ACHN (cell line): ENCODE measurements at places on chromosomes 11 and 22.

- no peak for DNase-seq
Observed at GRCh38 chr11:121456151-121456550, 3.4 kb upstream of the SORL1-AS1 start.

DNA sequence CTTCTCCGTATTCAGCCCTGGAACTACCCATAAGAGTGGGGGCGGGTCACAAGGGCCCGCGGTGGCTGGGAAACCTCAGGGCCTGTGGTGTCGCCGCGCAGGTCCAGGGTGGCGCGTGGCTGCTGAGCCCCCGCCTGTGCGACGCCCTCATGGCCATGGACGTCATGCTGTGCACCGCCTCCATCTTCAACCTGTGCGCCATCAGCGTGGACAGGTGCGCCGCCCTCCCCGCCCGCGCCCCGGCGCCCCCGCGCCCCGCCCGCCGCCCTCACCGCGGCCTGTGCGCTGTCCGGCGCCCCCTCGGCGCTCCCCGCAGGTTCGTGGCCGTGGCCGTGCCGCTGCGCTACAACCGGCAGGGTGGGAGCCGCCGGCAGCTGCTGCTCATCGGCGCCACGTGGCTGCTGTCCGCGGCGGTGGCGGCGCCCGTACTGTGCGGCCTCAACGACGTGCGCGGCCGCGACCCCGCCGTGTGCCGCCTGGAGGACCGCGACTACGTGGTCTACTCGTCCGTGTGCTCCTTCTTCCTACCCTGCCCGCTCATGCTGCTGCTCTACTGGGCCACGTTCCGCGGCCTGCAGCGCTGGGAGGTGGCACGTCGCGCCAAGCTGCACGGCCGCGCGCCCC, 2.4 kb downstream of the DRD4 start:
- DNase-seq = no peak

- DNase-seq = no peak
Observed at GRCh38 chr11:41497974-41498373, 38.5 kb upstream of the LRRC4C start.

DNA sequence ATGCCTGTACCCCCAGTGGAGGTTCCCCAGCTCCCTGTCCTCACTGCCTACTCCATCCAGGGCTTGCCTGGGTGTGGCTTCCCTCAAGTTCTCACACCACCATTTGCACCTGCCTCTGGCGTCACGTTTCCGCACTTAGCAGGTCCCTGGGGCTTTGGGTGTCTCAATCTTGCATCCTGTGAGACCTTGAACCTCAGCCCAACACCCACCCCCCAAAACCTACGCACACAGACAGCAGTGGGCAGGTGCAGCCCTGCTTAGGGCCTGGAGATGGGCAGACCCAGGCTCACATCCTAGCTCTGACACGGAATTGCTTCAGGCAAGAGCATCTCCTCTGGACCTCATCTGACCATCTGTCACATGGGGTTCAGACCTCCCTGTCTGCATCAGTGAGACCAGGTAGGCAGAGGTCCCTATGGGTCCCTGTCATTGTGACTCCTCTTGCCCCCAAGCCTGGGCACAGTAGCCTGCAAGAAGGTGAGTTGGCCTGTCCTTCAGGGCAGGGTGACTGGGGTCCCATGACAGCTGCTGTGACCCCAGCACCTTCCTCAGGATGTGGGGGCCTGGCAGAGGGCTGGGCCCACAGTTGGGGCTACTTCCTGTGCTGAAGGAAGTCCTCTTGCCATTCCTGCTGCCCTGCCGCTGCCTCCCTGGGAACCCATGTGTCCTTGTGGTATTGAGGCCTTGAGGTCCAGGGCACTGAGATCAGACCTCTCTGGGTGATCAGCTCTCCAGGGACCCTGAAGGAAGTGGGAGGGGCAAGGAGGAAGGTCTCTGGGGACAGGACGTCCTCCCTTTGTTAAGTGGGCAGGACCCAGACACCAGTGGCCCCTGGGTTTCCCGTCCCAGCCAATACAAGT, 2.0 kb downstream of the SIPA1 start:
- no peak for DNase-seq

- no peak for DNase-seq
Observed at GRCh38 chr22:32957200-32957803, 100.9 kb downstream of the SYN3 start.

GRCh38 chr11:64219354-64219684, 6.7 kb downstream of the TRPT1 start:
- no peak for DNase-seq

GRCh38 chr22:49855251-49855911, 1.7 kb downstream of the ZBED4 start:
- no peak for DNase-seq

DNA sequence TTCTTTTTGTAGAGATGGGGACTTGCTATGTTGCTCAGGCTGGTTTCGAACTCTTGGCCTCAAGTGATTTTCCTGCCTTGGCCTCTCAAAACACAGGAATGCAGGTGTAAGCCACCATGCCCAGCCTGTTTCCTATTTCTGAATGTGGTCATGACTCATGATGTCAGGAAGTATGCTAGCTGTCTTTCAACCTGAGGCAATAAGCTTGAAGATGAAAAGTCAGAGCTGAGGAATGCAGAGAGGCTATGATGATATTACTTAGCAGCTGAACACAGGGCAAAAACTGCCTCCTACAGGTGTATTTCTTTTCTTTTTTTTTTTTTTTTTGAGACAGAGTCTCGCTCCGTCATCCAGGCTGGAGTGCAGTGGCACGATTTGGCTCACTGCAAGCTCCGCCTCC, 9.0 kb upstream of the NUCB2 start:
- DNase-seq = peak; percentile 92

GRCh38 chr11:65714433-65714832, 2.4 kb downstream of the KAT5 start:
- no peak for DNase-seq

DNA sequence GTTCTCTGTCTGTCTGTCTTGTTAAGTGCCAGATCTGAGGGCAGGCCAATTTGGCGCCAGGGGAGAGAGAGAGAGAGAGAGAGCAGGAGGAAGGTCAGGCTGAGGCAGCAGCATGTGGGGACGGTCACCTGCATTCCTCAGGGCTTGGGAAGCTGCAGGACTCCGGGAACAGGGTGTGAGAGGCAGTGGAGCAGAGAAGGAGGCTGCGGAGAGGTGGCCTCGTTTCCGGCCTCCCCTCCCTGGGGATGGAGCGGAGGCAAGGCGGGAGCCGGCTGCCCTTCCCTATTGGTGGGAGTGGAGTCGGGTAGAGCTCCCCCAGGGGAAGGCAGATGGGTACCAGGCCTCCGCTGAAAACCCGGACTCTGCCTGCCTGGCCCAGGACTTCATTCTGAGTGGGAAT, 9.7 kb downstream of the CLMP start:
- no peak for DNase-seq

DNA sequence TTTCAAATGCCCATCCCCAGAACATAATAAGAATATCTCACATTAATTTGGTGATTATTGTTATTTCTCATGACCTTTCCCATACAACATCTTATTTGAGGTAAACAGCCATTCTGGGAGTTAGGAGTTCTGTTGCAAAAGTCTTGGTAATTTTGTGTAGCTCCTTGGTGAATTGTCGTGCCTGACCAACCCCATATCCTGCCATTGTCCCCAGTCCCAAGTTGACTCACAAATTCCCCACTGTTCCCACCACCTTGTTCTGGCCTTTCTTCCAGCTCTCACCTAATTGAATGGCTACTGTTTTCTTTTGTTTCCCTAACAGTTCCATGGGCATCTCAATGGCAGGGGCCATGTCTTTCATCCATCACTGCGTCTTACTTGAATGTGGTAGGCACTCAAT, 8.0 kb downstream of the MTNR1B start:
- DNase-seq = no peak
